MCF 10A (cell line): ENCODE measurements at places on chromosomes 11 and 22.
A peak's percentile ranks its signal among the peaks of the same experiment; 100 is the strongest.

DNA sequence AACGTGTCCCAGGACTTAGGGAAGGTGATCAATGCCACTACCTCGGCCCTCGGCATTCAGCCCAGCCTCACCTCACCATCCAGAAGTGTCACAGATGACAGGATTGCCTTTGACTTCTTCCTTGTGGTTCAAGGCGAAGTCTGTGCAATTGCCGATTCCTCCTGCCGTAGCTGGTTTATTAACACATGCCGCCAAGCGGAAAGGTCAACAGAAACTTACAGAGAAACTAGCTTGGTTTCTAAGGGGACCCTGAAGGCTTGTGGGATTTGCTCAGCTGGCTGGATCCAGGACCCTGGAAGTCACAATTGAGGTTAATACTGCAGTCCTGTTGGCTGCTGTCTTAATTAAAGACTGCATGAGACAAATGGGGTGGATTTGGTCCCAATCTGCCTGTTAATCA is 65.6 kb downstream of the SHANK2 start:
- H3K4me3 ChIP-seq: no peak overlapping the region
- no peak overlapping the region for H3K27ac ChIP-seq
- no peaks in the 10 kb centered on the region for H3K27me3 ChIP-seq
- H3K36me3 ChIP-seq: no peaks in the 10 kb centered on the region

GRCh38 chr11:61769946-61770683 is 17.7 kb downstream of the MYRF start:
- H3K4me3 ChIP-seq: no peak overlapping the region
- H3K27ac ChIP-seq: no peak overlapping the region
- H3K36me3 ChIP-seq: peaks cover 7% of the 10 kb centered on the region
- DNase-seq: no peak

- H3K4me1 ChIP-seq: peaks cover 27% of the 10 kb centered on the region
- H3K27me3 ChIP-seq: no peaks in the 10 kb centered on the region
- DNase-seq: no peak
- H3K4me3 ChIP-seq: peak overlapping the region; percentile 88
- peak overlapping the region; percentile 82 for H3K27ac ChIP-seq
Observed at GRCh38 chr11:46827995-46828394, 18.1 kb downstream of the CKAP5 start.

DNA sequence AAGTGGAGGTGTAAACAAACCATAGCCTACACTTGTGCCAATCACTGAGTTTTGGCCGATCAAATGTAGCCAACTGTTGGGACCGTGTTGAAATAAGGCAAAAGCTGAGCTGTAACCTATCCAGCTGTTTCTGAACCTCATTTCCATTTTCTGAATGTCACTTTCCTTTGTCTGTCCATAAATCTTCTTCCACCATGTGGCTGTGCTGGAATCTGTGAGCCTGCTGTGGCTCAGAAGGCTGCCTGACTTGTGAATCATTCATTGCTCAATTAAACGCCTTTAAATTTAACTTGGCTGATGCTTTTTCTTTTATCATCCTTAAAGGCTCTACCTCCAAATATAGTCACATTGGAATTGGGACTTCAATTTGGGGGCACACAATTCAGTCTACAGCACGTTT is 203.1 kb upstream of the MPPED2 start:
- H3K36me3 ChIP-seq: no peaks in the 10 kb centered on the region
- no peak overlapping the region for H3K4me3 ChIP-seq
- peak overlapping the region; percentile 14 for H3K27ac ChIP-seq
- DNase-seq: peak; percentile 43
- peaks cover 42% of the 10 kb centered on the region for H3K27me3 ChIP-seq

- no peak for DNase-seq
- no peaks in the 10 kb centered on the region for H3K36me3 ChIP-seq
- no peaks in the 10 kb centered on the region for H3K27me3 ChIP-seq
- H3K4me1 ChIP-seq: no peaks in the 10 kb centered on the region
- no peak overlapping the region for H3K4me3 ChIP-seq
- H3K27ac ChIP-seq: no peak overlapping the region
Observed at GRCh38 chr22:36245805-36246356, 6.6 kb upstream of the APOL2 start.

GRCh38 chr11:62680825-62681240 is 2.0 kb upstream of the UBXN1 start:
- H3K36me3 ChIP-seq: peaks cover 27% of the 10 kb centered on the region
- peaks cover 22% of the 10 kb centered on the region for H3K4me1 ChIP-seq
- H3K4me3 ChIP-seq: peak overlapping the region; percentile 45
- DNase-seq: peak; percentile 77
- H3K27ac ChIP-seq: no peak overlapping the region

- H3K27ac ChIP-seq: no peak overlapping the region
- H3K27me3 ChIP-seq: peaks cover 13% of the 10 kb centered on the region
- DNase-seq: no peak
- H3K36me3 ChIP-seq: no peaks in the 10 kb centered on the region
Observed at GRCh38 chr11:26191193-26191592, 140.7 kb upstream of the ANO3 start.

- peaks cover 64% of the 10 kb centered on the region for H3K36me3 ChIP-seq
- H3K27ac ChIP-seq: peak overlapping the region; percentile 97
- peak; percentile 49 for DNase-seq
- H3K27me3 ChIP-seq: no peaks in the 10 kb centered on the region
- peaks cover 4% of the 10 kb centered on the region for H3K4me1 ChIP-seq
- peak overlapping the region; percentile 89 for H3K4me3 ChIP-seq
Observed at GRCh38 chr11:10807493-10808234, 1.1 kb downstream of the EIF4G2 start.

- no peaks in the 10 kb centered on the region for H3K4me1 ChIP-seq
- H3K27me3 ChIP-seq: no peaks in the 10 kb centered on the region
Observed at GRCh38 chr22:49286181-49286760, 541.4 kb downstream of the BRD1 start.

- H3K4me3 ChIP-seq: no peak overlapping the region
- no peak overlapping the region for H3K27ac ChIP-seq
- H3K36me3 ChIP-seq: no peaks in the 10 kb centered on the region
- H3K27me3 ChIP-seq: peaks cover 33% of the 10 kb centered on the region
Observed at GRCh38 chr11:110716361-110716760, 4.1 kb upstream of the ARHGAP20 start.
